ENCODE measurements at places on chromosomes 6 and 20. TPM values are rescaled to one million over a fixed set of nuclear protein-coding genes. Genes with fewer than 3 reads are reported as not detected.

- H3K36me3 ChIP-seq: no peaks in the 10 kb centered on the region
- H3K27me3 ChIP-seq: no peaks in the 10 kb centered on the region
- no peak overlapping the region for H3K27ac ChIP-seq
These were observed 37.1 kb upstream of the YWHAB start for GRCh38 chr20:44848254-44849015.

DNA sequence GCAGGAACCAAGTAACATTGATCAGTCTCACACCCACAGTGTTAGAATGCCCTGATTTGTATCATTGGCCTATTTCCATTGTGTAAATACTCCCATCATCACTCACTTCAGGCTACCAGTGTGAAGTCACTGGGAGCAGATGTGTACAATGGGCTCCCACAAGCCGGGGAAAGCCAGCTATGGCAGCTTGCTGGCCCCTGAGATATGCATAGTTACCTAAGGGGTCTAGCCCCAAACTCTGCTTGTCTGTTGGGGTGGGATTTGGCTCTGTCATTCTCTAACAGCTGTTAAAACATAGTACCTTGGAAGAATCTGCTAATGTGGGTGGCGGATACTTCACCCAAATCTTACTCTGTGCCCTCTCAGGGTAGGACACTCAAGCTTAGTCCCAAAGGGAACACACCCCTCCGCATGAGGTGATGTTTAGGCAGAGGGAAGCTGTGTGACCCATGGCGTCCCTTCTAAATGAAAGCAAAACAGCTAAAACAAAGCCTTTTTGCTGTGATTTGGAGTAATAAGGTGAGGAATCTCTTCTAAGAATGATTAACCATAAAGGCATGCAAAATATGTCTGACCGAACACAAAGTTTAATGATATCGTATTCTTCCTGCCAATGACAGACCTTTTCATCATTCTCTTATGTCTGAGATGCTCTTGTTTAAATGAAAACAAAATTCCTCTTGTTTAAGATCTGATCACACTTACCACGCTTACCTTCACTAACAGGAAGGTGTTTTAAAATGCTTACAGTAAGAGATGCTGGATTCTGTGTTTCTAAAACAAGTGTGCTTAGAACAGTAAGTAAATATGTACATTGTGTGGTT is 45.9 kb upstream of the PXDC1 start:
- no peak overlapping the region for H3K27ac ChIP-seq
- no peak for DNase-seq
- H3K4me3 ChIP-seq: no peak overlapping the region
- no peaks in the 10 kb centered on the region for H3K27me3 ChIP-seq
- peaks cover 9% of the 10 kb centered on the region for H3K4me1 ChIP-seq
- H3K36me3 ChIP-seq: no peaks in the 10 kb centered on the region

TMEM244 gene
- total RNA-seq: not detected

DNA sequence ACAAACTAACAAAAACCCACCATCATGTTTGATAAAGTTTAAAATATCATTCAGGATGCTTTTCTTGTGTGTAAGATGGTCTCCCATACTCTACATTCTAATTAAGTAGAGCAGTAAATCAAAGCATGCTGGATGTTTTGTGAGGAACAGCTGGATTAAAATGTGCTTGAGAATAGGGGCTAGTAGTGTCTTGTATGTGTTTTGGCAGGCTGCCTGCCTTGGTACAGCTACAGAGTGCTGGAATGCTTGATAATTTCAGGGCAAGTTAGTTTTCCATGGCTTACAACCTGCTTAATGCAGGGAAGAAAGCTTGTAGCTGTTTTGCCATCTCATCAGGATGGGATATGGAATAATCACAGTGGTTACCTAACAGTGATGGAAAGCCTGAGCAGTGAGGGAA is 636.6 kb upstream of the MMS22L start:
- no peaks in the 10 kb centered on the region for H3K27me3 ChIP-seq
- H3K4me3 ChIP-seq: no peak overlapping the region
- no peak overlapping the region for H3K27ac ChIP-seq
- no peak for DNase-seq
- no peaks in the 10 kb centered on the region for H3K36me3 ChIP-seq

DNA sequence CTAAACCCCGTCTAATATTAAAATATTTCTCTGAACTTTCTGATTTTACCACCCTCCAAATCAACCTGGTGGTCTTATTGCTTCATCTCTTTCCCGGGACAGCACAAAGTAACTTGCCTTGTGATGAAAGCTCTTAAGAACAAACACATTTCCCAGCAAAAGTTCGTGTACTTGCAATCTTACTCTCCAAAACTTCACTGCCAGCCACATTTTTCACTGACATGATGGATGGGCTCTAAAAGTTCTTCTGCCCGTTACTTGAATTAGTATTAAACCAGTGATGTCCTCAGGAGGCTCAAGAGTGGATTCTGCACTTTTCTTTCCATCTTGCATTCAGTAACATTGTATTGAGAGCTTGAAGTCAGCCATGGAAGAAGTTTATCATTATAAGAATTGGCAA is 731.6 kb upstream of the GJE1 start:
- H3K27ac ChIP-seq: no peak overlapping the region
- H3K27me3 ChIP-seq: no peaks in the 10 kb centered on the region
- no peaks in the 10 kb centered on the region for H3K36me3 ChIP-seq
- H3K4me3 ChIP-seq: no peak overlapping the region
- no peak for DNase-seq
